ENCODE measurements at places on chromosomes 7 and 10.

DNA sequence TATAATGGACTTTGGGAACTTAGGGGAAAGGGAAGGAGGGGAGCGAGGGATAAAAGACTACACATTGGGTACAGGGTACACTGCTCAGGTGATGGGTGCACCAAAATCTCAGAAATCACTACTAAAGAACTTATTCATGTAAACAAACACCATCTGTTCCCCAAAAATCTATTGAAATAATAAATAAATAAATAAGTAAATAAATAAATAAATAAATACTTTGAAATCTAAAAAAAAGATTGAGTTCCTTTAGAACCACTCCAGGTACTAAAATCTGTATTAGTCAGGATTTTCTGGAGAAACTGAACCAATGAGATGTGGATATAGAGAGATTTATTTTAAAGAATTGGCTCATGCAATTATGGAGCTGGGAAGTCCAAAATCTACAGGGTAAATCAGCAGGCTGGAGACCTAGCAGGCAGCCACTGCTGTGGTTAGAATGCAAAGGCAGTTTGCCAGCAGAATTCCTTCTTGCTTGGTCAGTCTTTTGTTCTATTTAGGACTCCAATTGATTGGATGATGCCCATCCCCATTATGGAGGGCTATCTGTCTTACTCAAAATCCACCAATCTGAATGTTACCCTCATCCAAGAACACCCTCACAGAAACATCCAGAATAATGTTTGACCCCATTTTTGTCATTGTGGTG, 8.9 kb downstream of the IGFBP1 start:
- DNase-seq, result no peak

- DNase-seq, result no peak
Observed at GRCh38 chr7:104206841-104207240, 972 bp downstream of the ORC5 start.

- no peak for DNase-seq
Observed at GRCh38 chr7:6165521-6166320, 106.7 kb downstream of the CYTH3 start.

- DNase-seq, result peak; percentile 48
Observed at GRCh38 chr10:22615819-22616499, 98.4 kb downstream of the PIP4K2A start.

GRCh38 chr10:115996031-115996430, 277.0 kb downstream of the GFRA1 start:
- DNase-seq, result no peak

- DNase-seq, result no peak
Observed at GRCh38 chr10:3136763-3137611, 35.6 kb downstream of the PITRM1 start.

DNA sequence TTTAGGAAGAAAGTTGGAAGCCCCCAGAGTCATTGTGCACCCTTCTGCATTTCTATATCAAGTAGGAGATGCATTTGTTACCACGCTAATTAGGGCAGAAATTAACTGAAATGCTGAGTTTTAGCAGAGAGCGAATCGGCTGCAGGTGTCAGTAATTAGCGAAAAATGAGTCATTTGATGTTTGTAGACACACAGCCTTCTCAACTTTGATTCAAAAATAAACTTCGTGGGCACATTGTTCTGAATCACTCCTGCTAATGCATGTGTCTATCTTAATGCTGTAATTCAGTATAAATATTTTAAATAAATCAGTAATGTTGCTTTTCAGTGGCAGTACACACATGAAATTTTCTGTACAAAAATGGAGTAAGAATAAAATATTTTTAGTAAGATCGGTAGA, 109.5 kb upstream of the CARD11 start:
- no peak for DNase-seq

GRCh38 chr10:59072038-59072437, 104.4 kb upstream of the PHYHIPL start:
- no peak for DNase-seq

GRCh38 chr7:1412322-1413261, 46.7 kb downstream of the MICALL2 start:
- peak; percentile 92 for DNase-seq

DNA sequence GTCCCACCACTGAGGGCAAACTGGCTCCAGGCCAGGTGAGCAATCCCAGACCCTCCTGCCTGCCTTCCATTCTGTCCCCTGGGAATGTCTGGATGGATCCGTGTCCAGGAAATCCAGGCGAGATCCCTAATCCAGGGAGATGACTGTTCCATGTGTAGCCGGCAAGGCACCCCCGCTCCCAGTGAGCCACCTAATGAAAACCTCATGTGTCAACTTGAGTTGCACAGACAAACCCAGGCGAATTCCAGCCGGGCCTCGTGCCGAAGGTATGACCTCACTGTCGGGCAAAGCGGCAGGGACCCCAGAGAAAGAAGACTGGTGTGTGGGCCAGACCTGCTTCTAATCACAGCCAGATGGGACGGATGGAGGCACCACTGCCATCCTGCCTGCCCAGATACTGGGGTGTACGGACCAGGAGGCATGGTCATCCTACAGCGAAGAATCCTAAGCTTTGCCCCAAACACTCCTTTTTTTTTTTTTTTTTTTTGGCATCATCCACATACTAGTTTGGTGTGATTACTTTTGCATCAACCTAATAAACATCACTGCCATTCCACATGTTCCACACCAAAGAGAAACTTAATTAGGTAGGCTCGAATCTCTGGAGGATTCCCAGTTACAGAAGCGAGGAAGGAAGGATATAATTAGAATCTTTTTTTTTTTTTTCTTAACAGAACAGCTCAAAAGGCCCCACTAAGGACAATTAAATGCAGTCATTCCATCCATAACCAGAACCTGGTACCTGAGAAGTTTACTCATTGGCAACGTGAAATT, 313.1 kb downstream of the CALN1 start:
- no peak for DNase-seq

Measured in hematopoietic multipotent progenitor cell treated with erythropoietin and hydrocortisone succinate and interleukin-3 and kit ligand, for 15 days (in vitro differentiated cells).